ENCODE measurements at places on chromosomes 12 and 14. TPM values are rescaled to one million over a fixed set of nuclear protein-coding genes. Genes with fewer than 3 reads are reported as not detected.
A peak's percentile ranks its signal among the peaks of the same experiment; 100 is the strongest.

GRCh38 chr14:47442211-47442610 is 233.2 kb downstream of the MDGA2 start:
- no peak overlapping the region for H3K4me3 ChIP-seq
- H3K4me1 ChIP-seq, result no peaks in the 10 kb centered on the region
- H3K36me3 ChIP-seq, result no peaks in the 10 kb centered on the region

DNA sequence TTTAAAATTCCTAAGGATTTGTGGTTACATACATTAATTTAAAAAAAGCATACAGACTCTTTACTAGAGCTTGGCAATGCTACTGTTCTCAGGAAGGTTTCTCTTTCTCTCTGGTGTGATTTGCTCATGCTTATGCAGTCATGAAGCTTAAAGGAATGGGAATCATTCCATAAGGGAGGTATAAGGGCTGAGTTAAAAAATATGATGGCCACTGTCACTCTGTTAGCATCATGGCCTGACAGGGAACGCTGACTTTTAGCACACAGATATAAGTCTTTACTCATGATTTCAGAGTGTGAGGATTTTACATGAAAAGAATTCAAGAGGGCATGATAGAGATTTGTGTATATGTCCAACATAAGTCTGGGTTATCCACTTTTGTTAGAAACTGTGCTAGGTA is 3.8 kb downstream of the MYF5 start:
- no peaks in the 10 kb centered on the region for H3K27me3 ChIP-seq
- H3K27ac ChIP-seq, result no peak overlapping the region
- H3K4me1 ChIP-seq, result no peaks in the 10 kb centered on the region
- DNase-seq, result no peak
- H3K4me3 ChIP-seq, result no peak overlapping the region

Gene SDSL
- 2.9 TPM for total RNA-seq

GRCh38 chr12:95646781-95647190 is 95.5 kb upstream of the USP44 start:
- no peak for DNase-seq
- no peaks in the 10 kb centered on the region for H3K27me3 ChIP-seq
- H3K4me1 ChIP-seq, result peaks cover 2% of the 10 kb centered on the region
- no peaks in the 10 kb centered on the region for H3K36me3 ChIP-seq
- no peak overlapping the region for H3K27ac ChIP-seq

Gene CABP1
- total RNA-seq, result not detected

Gene NOVA1
- 7.4 TPM for total RNA-seq

DNA sequence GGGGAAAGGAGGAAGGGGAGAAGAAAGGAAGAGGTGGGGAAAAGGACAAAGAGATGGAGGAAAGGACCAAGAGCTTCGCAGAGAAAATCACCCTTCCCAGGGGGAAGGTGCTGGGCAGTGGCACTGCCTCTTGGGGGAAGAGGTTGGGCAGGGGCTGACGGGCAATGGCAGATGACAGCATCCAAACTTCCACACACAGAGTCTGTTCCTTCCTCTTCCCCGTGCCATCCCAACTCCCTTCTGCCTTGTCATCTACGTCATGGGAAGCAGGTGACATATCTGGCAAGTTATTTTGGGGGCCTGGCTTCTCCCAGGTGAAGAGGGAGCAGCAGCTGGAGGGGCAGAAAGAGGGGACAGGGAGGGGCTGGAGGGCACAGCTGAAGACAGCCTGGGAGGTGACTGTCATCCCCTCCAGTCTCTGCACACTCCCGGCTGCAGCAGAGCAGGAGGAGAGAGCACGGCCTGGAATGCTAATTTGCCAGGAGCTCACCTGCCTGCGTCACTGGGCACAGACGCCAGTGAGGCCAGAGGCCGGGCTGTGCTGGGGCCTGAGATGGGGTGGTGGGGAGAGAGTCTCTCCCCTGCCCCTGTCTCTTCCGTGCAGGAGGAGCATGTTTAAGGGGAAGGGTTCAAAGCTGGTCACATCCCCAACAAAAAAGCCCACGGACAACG is 43.9 kb upstream of the IQSEC3 start:
- no peak overlapping the region for H3K27ac ChIP-seq
- no peaks in the 10 kb centered on the region for H3K36me3 ChIP-seq
- no peak overlapping the region for H3K4me3 ChIP-seq
- no peak for DNase-seq
- H3K27me3 ChIP-seq, result no peaks in the 10 kb centered on the region

DNA sequence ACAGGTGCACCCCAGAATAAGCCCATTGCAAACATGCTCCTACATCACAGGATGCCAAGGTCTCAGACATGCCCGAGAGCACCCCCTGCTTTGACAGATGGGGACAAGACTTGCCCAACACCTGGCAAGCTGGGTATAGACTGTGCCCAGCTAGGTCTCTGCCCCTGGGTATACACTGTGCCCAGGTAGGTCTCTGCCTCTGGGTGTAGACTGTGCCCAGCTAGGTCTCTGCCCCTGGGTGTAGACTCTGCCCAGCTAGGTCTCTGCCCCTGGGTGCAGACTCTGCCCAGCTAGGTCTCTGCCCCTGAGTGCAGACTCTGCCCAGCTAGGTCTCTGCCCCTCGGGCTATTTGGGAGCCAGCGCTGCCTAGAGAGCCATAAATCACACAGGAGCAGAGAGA is 85.9 kb downstream of the CCDC88C start:
- no peak overlapping the region for H3K4me3 ChIP-seq
- no peak for DNase-seq
- H3K27me3 ChIP-seq, result no peaks in the 10 kb centered on the region
- no peak overlapping the region for H3K27ac ChIP-seq
- peaks cover 4% of the 10 kb centered on the region for H3K4me1 ChIP-seq
- no peaks in the 10 kb centered on the region for H3K36me3 ChIP-seq

Gene FERMT2
- total RNA-seq, result 106 TPM

- H3K4me3 ChIP-seq, result no peak overlapping the region
- H3K27me3 ChIP-seq, result no peaks in the 10 kb centered on the region
- DNase-seq, result no peak
- H3K4me1 ChIP-seq, result peaks cover 3% of the 10 kb centered on the region
- H3K36me3 ChIP-seq, result no peaks in the 10 kb centered on the region
Measured at GRCh38 chr14:61369454-61369810, 48.1 kb downstream of the PRKCH start.

DNA sequence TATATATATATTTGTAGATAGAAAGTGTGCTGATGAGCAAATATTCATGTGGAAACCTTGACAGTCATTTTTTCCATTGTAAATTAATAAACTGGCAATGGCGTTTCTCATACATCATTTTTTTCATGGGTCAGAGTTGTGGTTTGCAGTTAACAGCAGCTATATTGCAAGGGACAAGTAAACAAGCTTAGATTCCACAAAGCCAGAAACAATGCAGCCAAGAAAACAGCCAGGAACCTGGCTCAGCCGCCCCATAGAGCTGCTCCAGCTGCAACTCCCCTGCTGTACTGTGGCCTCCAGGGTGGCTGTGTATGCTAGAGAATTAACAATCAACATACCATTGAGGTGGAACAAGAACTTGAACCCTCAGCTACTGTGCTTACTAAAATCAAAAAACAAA is 298.2 kb downstream of the TMEM132D start:
- H3K27me3 ChIP-seq, result no peaks in the 10 kb centered on the region
- no peaks in the 10 kb centered on the region for H3K36me3 ChIP-seq
- H3K4me3 ChIP-seq, result no peak overlapping the region
- no peak overlapping the region for H3K27ac ChIP-seq

DNA sequence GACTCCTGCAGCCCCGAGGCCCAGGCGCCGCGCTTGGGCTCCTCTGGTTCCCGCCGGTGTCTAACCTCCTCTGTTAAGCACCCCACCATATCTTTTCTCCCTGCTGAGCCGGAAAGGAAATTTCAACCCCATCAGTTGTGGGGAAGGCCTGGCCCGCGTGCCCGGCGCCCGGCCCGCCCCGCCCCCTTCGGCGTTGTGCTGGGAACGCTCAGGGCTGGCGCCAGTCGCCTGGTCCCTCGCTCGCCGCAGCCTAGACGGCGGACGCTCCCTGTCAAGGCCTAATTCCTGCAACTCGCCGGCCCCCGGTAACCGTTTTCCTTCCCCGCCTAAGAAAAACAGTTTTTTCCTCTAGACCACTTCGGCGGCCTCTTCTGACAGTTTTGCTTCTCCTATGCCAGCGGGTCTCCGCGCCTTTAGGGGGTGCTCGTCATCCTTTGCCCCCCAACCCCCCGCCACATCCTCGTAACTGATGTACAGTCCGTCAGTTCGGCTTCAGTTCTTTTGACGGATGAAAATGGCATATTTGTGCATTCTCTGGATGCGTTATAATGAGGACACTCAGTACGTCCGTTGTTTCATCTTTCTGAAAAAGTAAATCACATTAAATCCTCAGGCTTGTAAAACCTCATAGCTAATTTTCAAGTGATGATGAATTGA is 506 bp upstream of the NAP1L1 start:
- peak overlapping the region; percentile 81 for H3K4me3 ChIP-seq
- H3K4me1 ChIP-seq, result no peaks in the 10 kb centered on the region
- no peak for DNase-seq
- no peaks in the 10 kb centered on the region for H3K36me3 ChIP-seq
- H3K27ac ChIP-seq, result peak overlapping the region; percentile 95
- no peaks in the 10 kb centered on the region for H3K27me3 ChIP-seq

Gene TTC8
- total RNA-seq, result 98.1 TPM

DNA sequence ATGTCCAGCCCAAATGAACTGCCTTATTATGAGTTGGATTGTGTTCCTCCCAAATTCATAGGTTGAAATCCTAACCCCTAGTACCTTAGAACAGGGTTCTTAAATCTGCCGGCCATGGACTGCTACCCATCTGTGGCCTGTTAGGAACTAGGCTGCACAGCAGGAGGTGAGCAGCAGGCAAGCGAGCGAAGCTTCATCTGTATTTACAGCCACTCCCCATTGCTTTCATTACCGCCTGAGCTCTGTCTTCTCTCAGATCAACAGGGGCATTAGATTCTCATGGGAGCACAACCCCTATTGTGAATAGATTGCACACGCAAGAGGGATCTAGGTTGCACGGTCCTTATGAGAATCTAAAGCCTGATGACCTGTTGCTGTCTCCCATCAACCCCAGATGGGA is 9.8 kb upstream of the EML5 start:
- no peak overlapping the region for H3K27ac ChIP-seq
- H3K4me1 ChIP-seq, result no peaks in the 10 kb centered on the region
- H3K4me3 ChIP-seq, result no peak overlapping the region
- H3K36me3 ChIP-seq, result no peaks in the 10 kb centered on the region

Gene P2RX2
- total RNA-seq, result not detected

DNA sequence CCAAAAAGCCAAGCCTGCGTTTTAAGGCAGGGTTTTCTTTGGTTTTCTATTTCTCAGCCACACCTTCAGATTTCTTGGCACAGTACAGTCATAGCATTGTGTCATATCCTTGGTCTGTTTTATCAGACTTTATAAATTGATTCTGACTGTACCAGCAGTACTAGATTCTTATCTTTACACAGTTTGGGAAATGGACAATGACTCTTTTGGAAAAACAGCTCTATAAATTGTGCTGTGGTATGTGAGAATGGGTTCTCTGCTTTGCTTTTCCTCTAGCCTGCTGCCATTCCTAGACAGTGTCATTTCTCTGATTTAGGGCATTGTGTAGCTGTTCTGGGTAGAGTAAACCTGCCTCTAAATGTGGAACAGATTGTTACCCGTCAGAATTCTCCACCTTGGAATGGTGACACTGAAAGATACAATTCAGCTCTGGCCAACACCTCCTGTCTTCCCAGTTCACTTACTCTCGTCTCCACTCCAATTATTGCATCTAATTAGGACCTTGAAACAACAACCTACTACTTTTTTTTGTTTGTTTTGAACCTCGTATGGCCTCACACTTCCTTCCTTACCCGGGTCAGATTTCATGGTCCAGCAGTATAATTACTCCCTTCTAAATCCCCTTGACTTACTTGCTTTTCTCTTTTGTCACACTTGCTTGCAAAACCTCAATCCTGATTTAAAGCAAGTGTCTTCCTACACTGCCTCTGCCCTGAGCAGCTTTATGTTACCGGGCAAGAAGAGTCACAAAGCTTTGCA is 226.3 kb downstream of the ERC1 start:
- no peaks in the 10 kb centered on the region for H3K36me3 ChIP-seq
- DNase-seq, result no peak
- peaks cover 2% of the 10 kb centered on the region for H3K4me1 ChIP-seq

DNA sequence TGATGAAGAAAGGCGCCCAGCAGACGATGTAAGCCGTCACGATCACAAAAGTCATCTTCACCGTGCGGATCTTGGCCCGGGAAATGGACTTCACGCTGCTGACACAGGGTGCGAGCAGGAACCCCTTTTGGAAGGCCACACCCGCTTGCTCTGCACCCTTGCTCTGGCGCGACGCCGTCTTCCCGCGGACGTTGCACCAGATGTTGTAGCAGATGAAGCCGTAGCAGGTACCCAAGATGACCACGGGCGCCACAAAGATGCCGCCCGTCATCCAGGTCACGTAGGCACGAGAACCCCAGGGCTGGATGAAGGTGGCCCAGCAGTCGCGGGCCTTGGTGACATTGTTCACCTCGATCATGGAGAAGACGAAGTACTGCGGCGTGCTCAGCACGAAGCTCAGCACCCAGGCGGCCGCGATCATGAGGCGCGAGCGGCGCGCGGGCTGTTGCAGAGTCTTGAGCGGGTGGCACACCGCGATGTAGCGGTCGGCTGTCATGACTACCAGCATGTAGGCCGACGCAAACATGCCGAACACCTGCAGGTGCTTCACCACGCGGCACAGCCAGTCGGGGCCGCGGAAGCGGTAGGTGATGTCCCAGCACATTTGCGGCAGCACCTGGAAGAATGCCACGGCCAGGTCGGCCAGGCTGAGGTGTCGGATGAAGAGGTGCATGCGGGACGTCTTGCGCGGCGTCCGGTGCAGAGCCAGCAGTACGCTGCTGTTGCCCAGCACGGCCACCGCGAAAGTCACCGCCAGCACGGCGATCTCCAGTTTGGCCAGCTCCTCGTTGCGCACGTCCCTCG is 890 bp downstream of the AVPR1A start:
- H3K4me3 ChIP-seq, result peak overlapping the region; percentile 47
- peaks cover 3% of the 10 kb centered on the region for H3K4me1 ChIP-seq
- no peaks in the 10 kb centered on the region for H3K36me3 ChIP-seq
- no peaks in the 10 kb centered on the region for H3K27me3 ChIP-seq

DNA sequence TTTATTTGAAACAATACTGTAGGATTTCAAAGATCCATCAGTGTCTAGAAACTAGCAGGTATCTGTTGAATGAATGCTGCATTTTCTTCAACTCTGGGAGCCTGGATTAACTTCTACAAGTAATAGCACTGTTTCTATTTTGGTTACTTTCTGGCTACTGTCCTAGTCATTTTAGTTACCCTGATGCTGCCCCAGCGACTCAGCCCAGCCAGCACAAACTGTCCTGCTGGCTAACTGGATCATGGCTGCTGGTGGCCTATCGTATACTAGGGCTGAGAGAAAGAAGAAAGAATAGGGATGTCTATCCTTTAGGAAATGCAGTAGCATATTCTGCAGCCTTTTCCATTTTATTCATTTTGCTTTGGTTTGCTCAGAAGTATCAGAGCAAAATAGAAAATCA is 53.9 kb downstream of the NTN4 start:
- peaks cover 9% of the 10 kb centered on the region for H3K4me1 ChIP-seq
- H3K4me3 ChIP-seq, result no peak overlapping the region
- H3K36me3 ChIP-seq, result no peaks in the 10 kb centered on the region
- no peaks in the 10 kb centered on the region for H3K27me3 ChIP-seq

All from ovary (tissue), 10 donors.